ENCODE measurements at places on chromosomes 2 and 18. TPM values are rescaled to one million over a fixed set of nuclear protein-coding genes. Genes with fewer than 3 reads are reported as not detected.

The MPHOSPH10 gene
- 28.1 TPM for total RNA-seq

The ERFE gene
- 3.2 TPM for total RNA-seq

The LIPT1 gene
- 3.7 TPM for total RNA-seq

- DNase-seq = peak; percentile 55
These were observed 322.1 kb upstream of the CHAC2 start for GRCh38 chr2:53445383-53446070.

- no peak for DNase-seq
These were observed 259.0 kb upstream of the ERBB4 start for GRCh38 chr2:212797484-212798205.

DNA sequence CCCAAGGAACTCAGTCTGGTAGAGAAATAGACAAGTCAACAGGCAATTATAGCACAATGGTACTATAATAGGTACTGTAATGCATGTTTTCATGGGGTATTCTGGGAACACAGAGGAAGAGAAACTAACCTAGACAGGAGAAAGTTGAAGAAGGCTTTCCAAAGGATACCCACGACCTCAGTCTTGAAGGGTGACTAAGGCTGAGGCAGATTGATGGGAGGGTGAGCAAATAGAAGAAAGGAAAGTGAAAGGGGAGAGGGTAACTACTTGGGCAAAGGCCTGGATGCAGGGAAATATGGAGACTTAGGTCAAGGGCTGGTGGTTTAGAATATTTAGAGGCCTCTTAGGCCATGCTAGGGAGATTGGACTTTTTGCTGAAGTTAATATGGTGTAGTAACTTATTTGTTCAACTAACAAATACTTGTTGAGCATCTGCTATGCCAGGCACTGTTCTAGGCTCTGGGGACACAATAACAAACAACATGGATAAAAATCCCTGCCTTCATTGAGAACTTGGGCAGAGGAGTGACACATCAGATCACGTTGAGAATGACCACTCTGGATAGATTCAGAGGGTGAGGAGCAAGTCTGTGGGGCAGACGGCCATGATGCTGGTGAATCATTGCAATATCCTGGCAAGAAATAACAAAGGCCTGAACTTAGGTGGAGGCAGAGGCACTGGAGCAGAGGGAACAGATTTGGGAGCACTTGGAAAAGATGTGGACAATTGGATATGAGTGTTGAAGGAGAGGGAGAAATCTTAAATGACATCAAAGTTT, 56.4 kb downstream of the PLB1 start:
- DNase-seq = peak; percentile 53

DNA sequence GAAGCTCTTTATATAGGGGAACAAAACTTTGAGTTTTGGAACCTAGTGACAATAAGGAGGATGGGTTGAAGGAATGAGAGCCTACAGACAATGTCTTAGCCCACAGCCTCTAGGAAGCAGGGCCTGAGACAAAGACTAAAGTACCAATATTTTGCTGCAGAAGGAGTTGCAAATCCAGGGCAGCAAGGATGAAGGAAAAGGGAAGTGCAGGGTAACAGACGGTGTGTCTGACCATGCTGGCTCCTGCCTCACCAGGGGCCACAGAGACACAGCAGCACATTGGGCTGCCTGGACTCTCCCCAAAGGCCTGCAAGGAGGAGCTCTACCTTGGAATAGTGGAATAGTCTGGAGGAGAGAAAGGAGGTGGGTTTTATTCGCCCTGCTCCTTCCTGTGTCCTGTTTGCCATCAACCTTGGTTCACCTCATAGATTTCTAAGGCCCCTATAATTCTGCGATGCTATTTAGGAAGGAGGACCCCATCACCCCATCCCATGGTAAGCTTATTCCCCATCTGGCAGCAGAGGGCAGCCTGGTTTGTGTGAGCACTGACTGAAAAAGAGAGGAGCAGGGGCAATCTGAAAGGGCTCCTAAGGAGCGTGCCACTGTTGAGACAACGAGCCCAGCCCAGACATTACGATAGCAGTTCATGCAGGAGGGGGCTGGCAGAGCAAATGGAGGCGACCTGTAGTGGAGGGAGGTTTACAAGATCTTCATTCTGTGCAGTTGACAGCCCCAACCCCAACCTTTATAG, 143.4 kb downstream of the MGAT5 start:
- no peak for DNase-seq

DNA sequence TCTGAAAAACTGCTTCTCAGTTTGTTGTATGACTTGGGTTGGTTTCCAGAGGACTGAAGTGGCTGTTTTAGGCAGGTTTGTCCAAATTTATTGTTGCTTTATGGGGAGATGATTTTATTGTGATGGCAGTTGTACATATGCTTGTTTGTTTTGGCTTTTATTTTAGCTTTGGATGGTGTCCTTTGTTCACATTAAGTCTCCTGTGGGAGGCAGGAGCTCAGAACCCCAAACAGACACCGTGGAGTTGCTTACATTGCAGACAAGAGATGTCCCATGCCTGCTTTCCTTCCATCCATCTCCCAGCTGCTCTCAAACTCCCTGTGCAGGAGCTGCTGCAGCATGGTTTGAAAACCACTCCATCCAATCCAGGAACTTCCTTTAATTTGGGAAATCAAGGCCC, 414.7 kb downstream of the LPIN1 start:
- no peak for DNase-seq

DNA sequence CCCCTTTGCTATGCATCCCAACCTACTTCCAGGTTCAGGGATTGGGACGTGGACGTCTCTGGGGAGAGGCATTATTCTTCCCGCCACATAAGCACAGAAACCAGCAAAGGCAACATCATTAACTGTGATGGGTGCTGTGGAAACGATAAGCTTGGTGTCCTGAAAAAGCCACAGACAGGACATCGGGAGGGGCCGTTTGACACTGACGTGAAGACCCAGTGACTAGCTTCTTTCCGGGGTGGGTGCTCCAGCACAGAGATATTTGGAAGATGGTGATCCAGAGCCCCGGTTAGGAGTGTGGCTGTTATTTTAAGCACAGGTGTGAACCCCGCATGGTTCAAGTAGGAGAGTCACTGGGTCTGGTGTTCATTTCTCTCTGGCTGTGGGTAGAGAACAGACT, 163.8 kb upstream of the HDAC4 start:
- no peak for DNase-seq

- peak; percentile 3 for DNase-seq
These were observed 622 bp downstream of the LRP2 start for GRCh38 chr2:169361706-169362117.

DNA sequence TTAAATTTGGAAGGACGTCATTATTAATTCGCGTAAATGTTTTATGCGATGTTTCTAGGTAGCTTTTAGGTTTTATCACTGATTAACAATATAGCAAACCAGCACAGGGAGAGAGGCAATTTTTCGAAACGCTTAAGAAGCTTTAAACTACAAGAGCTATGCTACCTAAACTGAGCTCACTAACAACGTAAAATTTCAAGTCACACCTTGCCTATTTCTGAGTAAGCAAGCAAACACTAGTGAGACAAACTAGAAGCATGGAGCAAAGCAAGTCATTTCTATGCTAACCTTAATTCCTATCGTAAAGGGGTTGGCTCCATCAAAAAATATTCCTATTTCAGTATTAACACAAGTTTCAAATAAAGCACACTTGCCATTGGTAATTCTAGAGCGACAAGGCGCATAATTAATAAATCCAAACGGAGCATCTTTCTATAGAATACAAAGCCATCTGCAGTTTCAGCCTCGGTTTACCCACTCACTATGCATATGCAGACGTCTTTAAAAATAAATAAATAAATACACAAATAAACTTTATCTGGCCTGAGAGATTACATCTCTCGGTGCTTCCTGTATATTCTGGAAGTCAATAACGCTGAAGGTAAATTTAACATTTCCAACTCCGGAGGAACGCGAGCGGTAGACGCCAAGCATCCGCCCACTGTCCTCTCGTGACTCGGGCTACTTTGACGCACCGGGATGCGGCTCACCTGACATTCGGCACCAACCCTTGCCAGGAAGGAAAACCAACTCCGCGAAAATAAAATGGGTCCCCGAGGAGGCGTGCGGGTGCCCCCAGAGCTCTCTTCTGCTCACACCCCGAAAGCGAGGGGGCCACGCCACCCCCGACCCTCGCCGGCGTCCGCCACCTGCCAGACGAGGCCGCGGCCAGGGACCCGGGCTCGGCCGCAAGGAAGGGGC, 947 bp downstream of the ITSN2 start:
- DNase-seq = peak; percentile 60

- no peak for DNase-seq
These were observed 28.8 kb downstream of the CTDP1 start for GRCh38 chr18:79708412-79708811.

DNA sequence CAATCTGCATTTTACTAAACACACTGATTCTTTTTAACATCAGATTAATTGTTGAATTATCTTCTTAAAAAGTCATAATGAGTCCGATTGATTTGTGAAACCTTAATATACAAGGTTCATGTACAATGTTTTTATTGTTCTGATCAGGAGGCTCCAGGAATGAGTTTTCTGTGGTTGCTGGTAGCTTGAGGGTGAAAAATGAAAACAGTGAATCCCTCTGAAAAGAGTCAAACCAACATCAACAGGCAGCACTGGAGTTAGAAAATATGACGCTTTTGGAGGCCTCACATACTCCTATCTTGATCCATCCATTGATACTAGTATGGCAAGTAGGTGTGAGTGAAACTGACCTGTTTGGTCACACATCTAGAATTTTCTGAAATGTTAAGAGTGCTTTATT, 216.3 kb upstream of the ETAA1 start:
- no peak for DNase-seq

DNA sequence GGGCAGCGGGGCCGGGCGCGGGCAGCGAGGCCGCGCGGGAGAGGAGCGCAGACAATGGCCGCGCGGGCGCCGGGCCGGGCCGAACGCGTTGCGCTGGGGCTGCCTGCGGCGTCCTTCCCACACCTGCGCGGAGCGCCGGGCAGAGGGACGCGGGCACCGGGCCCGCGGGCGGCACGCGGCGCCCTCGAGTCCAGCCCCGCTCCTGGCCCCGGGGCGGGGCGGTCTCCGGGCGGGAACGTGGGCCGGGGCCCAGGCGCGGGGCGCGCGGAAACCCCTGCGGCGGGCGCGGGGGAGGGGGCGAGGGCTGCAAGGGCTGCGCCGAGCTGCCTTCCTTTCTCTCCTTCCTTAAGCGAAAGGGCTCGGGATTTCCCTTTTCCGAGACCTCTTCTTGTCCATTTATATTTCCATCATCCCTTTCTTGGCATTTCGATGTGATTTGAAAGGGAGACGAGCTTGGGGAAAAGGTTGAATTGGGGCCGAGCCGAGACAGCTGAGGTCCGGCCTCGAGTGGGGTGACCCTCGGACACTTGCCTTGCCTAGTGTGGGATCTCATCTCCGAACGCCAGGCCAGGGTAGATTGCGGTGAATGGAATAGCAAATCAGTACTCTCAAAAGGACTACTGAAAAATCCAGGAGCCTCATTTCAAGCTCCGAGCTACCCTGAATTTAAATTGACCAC, 676 bp downstream of the KLHL23 start:
- DNase-seq = peak; percentile 14

DNA sequence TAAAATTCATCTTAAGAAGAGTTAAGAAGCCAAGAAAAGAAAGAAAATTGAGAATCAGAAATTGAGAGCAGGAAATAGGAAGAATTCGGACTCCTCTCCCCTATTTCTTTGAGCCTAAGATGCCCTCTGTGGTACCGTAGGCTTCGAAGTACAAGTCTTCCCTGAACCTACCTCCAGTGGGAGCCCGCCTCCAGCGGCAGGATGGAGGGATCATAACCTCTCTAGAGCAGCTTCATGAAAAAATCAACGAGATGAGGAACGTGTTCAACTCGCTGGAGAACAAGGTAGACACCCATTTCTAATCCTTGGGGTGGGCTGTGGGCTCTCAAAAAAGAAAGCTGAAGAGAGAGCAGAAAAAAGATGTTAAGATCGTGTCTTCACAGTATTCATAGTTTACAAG, 36.3 kb downstream of the ARHGEF33 start:
- DNase-seq = no peak

GRCh38 chr2:56015711-56016115, 92.1 kb upstream of the EFEMP1 start:
- no peak for DNase-seq

DNA sequence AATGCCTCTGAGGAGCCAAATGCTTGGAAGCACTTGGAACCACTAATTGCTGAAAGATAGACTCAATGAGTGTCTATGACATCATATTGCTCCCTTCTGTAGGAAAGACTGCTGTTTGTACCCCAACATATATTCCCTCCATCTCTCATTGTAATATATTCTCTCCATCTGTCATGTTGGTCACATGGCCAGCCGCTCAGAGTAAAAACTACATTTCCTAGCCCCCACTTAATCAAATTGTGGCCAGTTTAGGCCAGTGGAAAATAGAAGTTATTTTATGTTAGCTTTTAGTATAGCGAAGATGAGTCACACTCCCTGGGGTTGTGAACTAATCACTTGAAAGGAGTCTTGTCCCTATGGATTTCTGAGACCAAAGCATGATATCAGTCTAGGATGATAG, 160.2 kb downstream of the HNMT start:
- DNase-seq = no peak

GRCh38 chr2:240165661-240166060, 25.2 kb upstream of the OTOS start:
- DNase-seq = no peak

DNA sequence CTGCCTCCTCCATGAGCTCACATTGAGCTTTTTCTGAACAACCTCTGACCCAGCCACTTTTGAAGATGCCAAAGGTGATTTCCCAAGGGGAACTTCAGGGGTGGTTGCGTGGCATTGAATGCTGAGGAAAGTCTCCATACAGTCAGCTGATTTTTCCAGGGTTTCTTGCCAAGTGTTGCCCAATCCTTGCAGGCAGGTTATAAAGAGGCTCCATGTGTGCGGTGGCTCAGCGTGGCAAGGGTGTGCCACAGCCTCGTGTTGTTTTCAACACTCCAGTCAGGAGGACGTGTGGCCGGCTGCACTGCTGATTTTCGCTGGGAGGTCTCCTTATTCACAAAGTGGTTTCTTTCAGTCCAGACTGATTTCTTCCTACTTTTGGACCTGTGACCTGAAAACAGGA, 81.4 kb upstream of the GATA6 start:
- no peak for DNase-seq

- no peak for DNase-seq
These were observed 1.1 kb downstream of the COX5B start for GRCh38 chr2:97646977-97647376.

GRCh38 chr2:32841931-32842898, 104.5 kb upstream of the LTBP1 start:
- no peak for DNase-seq

- no peak for DNase-seq
These were observed 438.7 kb downstream of the MBD2 start for GRCh38 chr18:53785811-53786210.

Data from mammary epithelial cell (primary cell).